ENCODE measurements at places on chromosomes 11 and 22. TPM values are rescaled to one million over a fixed set of nuclear protein-coding genes. Genes with fewer than 3 reads are reported as not detected.

GP1BB gene
- 1.1 TPM for polyA plus RNA-seq

WT1 gene
- 3.1 TPM for polyA plus RNA-seq

HMOX1 gene
- polyA plus RNA-seq: 506 TPM

TNNT3 gene
- polyA plus RNA-seq: not detected

TMEM223 gene
- polyA plus RNA-seq: 24.3 TPM

JAM3 gene
- 4.0 TPM for polyA plus RNA-seq

SYCE3 gene
- not detected for polyA plus RNA-seq

HEPACAM gene
- not detected for polyA plus RNA-seq

SCN4B gene
- polyA plus RNA-seq: 0.04 TPM

PNPLA3 gene
- polyA plus RNA-seq: 1.3 TPM

All from A549 (cell line).